CD4-positive, alpha-beta T cell treated with Interferon alpha-2 for 1 hour (primary cell): ENCODE measurements at places on chromosomes 7 and 10.

GRCh38 chr7:51139796-51140195 is 176.8 kb downstream of the COBL start:
- no peak for DNase-seq

DNA sequence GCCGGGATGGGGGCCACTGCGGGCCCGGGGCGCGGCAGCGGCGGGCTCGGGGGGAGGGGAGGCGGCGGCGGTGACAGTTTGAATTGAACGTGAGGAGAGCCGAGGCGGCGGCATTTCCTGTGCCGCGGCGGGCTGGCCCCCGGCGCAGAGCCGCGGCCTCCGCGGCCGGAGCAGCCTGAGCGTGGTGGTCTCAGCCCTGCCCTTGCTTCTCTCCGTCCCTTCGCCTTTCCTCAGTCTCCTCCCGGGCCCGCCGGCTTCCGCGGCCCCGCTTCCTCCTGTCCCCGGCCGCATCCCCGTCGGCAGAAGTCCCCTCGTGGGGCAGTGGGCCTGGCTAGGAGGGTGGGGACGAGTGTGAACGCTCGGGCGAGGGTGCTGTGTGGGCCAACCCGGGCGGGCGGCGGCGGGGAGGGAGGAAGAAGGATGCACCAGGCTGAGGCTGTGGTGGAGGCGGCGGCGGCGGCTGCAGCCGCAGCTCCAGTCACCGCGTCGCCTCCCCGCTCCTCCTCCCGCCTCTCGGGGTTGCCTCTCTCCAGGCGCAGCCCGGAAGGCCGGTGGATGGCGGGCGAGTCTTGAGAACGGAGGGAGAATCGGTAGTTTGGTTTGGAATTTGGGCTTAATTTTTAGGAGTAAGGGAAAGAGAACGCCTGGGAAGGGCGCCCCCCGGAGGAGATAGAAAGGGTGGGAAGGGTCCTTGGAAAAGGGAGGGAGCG is 690 bp downstream of the SEPTIN7 start:
- DNase-seq = peak; percentile 77

DNA sequence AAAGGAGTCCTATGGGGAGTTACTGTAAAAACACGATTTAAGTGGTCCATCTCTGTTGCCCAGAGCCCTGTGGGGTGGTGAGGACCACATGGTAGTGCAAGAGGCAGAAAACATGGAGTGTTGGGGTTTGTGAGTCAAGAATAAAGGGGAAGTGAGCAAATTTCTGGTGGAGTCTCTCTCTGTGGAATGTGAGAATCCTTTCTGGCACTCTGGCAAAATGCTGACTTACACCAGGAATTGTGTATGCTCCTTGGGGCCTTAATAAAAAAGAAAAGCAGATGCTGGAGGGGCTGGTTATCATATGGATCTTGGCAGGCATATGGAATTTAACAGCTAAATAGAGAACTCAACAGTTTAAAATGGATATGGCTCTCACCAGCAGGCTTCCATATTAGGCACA is 486.0 kb downstream of the TNS3 start:
- DNase-seq = no peak

DNA sequence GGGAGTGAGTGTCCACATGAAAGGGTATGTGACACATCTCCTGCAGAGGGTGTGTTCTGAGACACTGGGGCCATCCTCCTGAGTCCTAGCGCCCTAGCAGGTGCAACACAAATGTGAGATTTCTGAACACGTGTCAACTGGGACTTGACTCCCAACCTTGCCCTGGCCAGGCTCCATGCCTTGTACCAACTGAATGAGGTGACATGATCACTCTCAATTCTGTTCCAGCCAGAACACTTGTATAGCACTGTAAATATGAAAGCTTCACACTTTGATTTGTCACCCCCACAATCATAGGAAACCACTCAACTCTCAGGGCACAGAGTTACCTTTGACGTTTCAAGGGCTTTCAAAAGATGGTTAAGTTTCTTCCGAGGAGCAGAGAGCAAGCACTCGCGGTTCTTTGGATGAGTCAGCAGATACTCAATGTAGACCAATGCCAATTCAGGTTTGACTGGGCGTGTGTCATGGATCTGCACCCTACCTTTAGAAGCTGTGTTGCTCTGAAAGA is 48.6 kb downstream of the NCAPG2 start:
- DNase-seq = peak; percentile 31

- peak; percentile 59 for DNase-seq
Observed at GRCh38 chr7:155741805-155742204, 70.5 kb downstream of the SHH start.

- no peak for DNase-seq
Observed at GRCh38 chr10:110533149-110533548, 34.3 kb upstream of the SMC3 start.

- no peak for DNase-seq
Observed at GRCh38 chr7:106421181-106421762, 136.5 kb upstream of the NAMPT start.

DNA sequence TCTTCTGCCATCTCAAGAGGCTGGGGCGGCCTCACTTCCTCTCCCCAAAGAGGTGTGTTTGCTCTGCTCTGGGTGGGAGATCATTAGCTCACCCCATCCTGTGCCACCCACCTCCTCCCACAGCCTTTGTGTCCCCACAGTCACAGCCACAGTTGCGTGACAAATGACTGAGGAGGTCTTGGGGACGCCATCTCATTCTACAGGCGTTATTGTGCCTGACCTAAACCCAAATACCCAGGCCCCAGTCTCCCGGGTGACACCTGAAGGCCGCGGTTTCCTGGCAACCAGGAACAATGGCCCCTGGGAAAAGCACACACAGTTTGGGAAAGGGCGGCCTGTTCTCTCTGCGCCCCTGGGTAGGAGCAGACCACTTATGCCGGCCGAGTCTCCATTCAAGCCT is 51.6 kb downstream of the SLIT1 start:
- DNase-seq = no peak

DNA sequence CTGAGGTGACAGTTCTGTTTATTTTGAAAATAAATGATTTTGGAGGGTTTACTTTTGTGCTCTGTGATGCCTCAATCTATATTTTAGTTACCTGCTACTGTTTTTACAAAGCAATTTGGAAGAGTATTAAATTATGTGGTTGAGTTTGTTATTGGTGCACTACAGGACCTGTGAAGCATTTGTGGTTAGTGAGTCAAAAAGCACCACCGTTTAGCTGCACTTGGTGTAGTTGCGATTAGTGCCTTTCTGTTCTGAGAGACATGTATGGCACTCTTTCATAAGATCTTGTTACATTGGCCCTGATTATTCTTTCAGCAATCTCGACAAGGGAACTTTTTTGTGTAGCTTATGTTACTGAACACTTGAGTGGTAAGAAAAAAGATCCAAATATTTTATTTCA is 132.2 kb downstream of the BBS9 start:
- no peak for DNase-seq
